ENCODE measurements at places on chromosomes 1 and 21.

DNA sequence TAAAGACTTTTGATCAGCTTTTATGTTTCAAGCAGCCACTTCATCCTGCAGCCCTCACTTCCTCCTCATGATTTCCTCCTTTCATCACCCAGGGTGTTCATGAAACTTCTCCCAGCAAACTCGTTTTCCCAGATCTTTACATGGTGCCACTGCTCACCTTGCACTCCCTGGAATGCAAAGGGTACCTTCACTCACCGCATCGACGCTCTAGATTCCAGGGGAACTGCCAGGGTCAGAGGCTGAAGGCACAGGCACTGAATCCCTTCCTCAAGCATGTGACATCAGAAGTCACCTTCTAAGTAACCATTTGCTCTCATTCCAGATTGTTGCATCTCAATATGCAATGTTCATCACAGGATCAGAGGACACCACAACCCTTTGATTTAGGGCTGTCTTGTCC is 82.8 kb downstream of the PRKAB2 start:
- DNase-seq, result no peak

GRCh38 chr21:16437586-16437985 is 707.8 kb downstream of the USP25 start:
- no peak for DNase-seq

- DNase-seq, result no peak
These were observed 199.6 kb upstream of the SGIP1 start for GRCh38 chr1:66334318-66334717.

- DNase-seq, result no peak
These were observed 78.6 kb downstream of the DUSP10 start for GRCh38 chr1:221663321-221663720.

DNA sequence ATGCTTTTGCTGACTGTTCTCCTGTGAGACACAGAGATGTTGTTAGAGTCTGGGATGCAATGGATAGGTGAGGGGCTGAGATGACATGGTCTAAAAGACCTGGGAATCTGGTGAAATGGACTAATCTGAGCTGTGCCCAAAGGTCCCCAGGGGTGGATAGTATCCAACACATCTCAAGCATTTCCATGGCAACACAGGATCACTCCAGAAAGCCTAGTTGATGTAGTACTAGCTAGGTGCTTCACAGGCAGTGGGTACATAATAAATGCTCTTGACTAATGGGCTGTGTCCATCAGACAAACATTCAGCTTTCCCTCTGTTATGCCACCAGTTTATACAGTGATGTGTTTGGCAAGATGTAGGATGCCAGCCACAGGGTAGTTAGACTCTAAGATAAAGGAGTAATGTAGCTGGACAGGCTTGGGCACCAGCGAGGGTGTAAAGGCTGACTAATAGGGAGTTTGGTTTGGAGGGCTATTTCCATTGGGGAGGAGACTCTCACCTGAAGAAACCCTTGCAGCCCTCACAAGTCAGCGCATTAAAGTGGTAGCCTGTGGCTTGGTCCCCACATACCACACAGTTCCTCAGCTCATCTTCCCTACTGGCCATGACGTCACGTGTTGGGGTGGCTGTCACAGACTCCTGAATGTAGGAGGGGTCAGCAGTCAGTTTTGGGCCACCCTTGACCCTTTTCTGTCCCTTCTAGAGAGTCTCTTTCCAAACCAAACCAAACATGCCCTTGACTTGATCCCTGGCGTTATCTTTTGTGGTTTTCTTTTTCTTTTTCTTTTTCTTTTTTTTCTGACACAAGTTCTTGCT is 1.8 kb downstream of the NR1I3 start:
- DNase-seq, result no peak

- DNase-seq, result no peak
These were observed 38.3 kb downstream of the ABCG1 start for GRCh38 chr21:42257091-42257765.

GRCh38 chr1:62336638-62336994 is 17.4 kb upstream of the KANK4 start:
- no peak for DNase-seq
